Muscle of arm (tissue), 14 donors: ENCODE measurements at places on chromosomes 5 and 9.

- DNase-seq: no peak
Observed at GRCh38 chr9:5873439-5873838, 17.2 kb upstream of the MLANA start.

DNA sequence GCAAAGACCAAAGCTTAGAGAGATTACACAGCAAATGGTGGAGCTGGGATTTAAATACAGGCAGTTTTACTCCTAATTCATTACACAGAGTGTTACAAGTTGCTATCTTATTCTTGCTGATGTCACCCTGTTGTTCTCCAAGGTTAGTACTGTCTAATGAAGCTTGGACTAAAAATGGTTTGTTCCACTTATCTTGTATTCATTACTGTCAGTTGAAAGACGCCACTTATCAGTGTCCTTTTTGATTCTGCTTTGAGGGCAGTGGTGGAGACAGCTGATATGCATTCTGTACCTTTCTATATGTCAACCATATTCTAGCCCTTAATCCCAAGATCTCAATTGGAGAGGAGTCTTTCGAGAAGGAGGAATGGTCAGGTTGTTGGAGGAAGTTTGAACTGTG, 14.0 kb upstream of the DENND4C start:
- DNase-seq: no peak

DNA sequence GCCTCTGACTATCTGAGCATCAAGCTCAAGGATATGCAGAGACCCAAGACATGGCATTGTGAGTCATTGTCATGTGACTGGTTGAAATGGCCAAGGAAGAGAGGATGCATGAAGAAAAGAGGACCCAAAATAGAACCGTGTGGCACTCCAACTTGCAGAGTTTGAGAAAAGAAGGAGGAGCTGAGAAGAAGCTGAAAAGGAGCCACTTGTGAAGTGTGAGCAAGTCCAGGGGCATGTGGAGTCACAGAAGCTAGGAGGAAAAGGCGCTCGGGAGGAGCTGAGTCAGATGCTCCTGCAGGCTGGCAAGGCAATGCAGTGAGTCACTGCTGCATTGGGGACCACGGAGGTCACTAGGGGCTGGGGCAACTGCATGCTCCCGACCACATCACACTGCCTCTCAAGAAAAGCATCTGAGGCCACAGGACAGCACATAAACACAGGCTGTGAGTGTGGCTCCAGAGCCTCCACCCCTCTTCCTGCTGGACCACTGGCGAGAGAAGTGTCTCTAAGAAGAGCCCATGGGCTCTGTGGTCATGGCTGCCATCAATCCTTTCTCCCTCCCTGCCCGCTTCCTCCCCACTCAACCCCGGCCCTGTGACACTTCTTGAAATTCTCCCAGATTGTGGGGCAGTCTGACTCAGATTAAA, 197.6 kb downstream of the DRD1 start:
- no peak for DNase-seq

DNA sequence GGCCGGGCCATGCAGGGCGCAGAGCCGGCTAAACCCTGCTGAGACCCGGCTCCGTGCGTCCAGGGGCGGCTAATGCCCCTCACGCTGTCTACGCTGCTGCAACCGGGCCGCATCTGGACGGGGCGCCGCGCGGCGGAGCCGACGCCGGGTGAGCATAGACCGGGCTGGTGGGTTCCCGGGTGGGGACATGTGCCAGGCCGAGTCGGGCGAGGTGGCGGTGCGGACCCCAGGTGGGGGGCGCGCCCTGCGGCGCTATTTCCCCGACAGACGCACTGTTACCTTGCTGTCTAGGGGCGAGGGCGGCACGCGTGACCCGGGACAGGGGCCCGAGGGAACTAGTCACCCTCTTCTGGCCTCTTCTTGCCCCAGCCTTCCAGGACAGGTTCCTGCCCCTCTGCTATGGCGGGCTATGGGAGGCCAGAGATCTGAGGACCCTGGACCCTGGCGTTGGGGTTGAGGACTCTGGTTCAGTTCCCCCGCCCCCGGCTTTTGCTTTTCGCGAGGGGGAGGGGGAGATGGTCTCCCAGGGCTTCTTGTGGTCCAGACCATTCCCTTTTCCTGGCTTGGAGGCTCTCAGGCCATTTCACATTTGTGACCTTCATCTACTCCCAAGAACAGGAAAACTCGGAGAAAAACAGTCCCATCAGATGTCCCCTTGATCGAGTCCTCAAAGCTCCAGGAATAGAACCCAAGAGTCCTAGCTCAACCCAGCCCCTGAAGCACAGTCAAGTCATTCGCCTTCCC, 536 bp downstream of the SLC27A4 start:
- DNase-seq: no peak

GRCh38 chr5:71809446-71809845, 90.4 kb downstream of the CARTPT start:
- no peak for DNase-seq

DNA sequence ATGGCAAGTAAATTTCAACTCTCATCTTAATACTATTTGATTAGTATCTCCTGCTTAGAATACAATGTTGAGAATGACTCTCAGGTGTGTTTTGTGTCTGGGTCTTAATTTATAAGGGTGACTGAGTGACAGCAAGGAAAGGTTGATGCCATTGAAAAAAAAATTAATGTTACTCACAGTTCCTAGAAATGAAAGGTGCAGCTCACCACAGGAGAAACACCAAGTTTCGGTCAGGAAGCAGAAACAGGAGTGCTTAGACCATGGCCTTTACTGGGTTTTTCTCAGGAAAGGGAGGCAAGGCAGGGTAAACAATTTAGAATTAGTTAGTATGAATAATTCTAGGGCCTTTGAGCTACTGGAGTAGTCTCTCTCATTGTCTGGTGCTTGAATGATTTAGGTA, 159.2 kb upstream of the C9orf72 start:
- no peak for DNase-seq

DNA sequence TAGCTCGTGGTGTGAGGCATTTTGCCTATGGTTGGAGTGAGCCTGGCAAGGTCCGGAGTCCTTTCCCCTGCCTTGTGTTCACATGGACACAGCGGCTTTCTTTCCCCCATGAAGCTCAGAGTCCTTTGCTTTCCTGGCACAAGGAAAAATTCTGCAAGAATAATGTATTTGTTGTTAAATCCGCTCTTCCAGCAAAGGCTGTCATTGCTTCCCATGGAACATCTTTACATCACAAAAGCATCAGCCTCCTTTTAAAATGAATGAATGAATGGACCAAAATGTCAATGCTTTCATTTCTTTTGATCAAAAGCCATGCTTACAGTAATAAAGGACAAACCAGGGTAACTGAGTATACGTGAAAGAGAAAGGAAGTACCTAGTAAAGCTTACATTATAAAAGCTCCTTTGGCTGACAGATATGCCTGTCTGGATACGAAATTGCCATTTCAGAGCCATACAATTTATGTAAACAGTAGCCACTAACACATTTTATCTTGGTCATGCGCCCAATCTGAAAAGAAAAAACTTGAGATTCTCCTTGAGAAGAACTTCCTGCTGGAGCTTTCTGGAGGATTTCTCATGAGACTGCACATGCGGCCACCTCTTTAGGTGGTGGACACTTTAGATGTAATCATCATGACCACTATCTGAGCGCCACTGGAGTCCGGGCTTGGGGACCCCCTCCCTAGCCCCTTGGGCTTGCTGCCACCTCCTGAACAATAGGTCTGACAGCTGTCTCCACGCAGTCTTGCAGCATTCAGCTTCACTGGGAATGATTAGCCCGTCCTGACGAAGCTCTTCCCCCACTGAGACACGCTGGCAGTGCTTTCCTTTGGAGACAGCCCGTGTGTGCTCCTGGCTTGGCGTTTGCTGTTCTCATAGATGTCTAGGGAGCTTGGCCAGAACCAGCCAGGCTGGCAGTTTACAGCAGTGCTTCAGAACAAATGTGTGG, 355.9 kb downstream of the ADAMTS6 start:
- no peak for DNase-seq

DNA sequence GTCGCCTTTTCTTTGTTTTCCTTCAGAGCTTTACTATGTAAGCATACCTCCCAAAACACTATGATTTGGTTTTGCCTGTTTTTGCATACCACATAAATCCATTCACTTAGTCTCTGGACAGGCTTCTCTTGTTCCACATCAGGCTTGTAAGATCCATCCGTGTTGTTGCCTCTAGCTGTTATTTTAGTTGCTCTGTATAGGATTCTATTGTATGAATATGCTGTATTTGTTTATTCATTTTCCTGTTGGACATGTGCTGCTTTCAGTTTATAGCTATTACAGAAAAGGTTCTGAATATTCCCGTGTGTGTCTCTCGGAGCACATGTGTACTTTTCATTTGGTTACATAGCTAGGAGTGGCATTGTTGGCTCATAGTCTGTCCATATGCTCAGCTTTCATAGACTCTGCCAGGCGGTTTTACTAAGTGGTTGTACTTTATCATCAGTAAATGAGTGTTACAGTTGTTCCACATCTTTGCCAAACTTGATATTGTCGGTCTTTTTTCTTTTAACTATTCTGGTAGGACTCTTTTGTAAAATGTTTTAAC, 41.8 kb downstream of the NUP214 start:
- peak; percentile 4 for DNase-seq

- DNase-seq: no peak
Observed at GRCh38 chr9:28782630-28783029, 1209.3 kb upstream of the C9orf72 start.

DNA sequence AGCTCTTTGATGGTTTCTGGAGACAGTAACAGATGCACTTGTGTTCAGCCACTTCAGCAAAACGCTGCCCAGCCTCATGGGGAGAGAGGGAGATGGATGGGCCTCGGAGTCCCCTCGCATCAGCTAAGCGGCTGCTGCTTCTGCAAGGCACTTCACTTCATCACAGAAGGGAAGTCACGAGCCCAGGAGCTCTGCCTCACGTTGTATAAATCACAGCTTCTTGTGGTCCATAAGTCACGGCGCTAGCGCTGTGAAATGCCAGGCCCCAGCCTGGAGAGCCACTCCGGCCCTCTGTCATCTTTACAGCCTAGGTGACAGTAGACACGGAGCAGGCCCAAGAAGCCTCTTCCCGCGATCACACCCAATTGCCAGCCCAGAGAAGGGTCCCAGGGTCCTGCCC, 23.4 kb downstream of the DBH start:
- no peak for DNase-seq

DNA sequence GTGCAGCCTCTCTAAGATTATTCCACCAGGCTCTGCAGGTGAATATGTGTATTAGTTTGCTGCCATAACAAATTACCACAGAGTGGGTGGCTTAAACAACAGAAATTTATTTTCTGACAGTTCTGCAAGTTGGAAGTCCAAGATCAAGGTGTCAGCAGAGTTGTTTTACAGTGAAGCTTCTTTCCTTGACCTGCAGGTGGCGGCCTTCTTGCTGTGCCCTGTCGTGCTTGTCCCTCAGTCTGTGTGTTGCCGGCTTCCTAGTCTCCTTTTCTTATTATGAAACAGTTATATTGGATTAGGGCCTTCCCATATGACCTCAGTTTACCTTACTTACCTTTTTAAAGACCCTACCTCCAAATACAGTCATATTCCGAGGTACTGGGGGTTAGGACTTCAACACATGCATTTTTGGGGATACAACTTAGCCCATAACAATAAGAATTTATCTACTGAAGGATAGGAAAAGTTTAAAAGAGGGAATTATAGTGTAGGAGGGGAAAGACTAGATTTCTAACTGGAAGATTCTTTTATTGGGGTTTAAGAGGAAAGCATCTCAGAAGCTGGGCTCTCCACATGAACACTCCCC, 97.4 kb downstream of the OSTF1 start:
- DNase-seq: no peak

DNA sequence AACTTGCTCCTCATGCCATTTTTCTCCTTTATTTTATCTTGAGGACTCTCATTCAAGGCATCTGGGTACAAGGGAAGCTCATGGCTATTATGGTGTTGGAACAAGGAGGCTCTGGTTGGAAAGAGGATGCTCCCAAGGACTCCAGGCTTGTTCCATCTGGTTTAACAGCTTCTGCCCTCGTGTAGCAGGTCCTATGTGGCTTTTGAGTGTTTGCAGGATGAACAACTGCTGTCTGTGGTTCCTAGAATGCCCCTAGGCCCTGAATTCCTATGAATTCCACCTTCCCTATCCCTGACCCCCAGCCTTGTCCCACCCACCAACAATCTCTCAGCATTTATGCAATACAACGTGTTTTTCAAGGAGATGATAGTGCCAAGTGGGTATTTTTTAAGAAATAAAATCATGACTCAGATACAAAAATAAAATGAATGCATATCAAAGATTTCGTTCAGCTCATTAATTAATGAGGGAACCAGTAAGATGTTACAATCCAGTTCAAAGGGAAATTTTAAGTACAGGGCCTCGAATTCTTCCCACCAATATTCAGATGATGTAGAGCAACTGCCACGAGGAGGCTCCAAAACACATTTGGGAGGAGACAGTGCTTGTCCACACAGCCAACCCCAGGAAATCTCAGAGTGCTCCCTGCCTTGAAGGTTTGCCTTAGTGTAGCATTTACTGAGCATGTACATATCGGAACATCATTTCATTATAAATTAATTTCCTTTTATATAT, 182.0 kb downstream of the MUSK start:
- no peak for DNase-seq
